ENCODE measurements at places on chromosomes 6 and 20.

DNA sequence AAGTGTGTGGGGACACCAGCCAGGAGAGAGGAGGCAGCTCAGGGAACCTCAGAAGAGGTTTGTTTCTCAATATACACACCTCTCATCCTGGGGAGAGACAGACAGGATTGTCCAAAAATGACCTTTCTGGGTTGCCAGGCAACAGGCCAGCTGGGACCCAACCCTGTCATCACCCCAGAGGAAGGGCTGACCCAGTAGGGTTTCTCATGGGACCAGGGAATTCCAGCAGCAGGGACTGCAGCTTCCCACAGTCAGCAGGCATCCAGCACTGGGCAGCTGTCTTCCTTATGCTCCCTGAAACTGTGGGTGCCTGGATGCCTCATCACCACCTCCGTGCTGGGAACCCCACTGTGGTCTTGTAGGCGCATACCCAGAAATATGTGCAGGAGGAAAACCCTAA lies 1.3 kb downstream of the C20orf202 start:
- DNase-seq: no peak

- peak; percentile 71 for DNase-seq
These were observed 9.6 kb upstream of the SF3B5 start for GRCh38 chr6:144104898-144105487.

DNA sequence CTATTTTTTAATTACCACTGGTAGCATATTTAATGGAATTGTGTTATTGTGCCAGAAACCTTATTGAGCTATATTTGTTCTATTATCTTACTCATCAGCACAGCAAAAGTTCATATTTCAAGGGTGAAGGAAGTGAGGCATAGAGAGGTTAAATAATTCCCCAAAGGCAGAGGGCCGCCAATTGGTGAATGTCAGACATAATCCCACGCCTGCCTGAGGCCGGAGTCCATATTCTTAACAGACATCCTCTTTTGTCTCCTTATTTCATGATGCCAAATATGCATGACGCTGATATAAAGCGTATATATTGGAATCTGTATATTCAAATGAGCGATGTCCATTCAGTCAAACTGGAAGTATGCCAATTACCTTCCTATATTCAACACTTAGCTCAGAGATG lies 505.0 kb upstream of the SLC35B3 start:
- DNase-seq: no peak

- DNase-seq: no peak
These were observed 111.8 kb downstream of the MCHR2 start for GRCh38 chr6:99882128-99882702.

DNA sequence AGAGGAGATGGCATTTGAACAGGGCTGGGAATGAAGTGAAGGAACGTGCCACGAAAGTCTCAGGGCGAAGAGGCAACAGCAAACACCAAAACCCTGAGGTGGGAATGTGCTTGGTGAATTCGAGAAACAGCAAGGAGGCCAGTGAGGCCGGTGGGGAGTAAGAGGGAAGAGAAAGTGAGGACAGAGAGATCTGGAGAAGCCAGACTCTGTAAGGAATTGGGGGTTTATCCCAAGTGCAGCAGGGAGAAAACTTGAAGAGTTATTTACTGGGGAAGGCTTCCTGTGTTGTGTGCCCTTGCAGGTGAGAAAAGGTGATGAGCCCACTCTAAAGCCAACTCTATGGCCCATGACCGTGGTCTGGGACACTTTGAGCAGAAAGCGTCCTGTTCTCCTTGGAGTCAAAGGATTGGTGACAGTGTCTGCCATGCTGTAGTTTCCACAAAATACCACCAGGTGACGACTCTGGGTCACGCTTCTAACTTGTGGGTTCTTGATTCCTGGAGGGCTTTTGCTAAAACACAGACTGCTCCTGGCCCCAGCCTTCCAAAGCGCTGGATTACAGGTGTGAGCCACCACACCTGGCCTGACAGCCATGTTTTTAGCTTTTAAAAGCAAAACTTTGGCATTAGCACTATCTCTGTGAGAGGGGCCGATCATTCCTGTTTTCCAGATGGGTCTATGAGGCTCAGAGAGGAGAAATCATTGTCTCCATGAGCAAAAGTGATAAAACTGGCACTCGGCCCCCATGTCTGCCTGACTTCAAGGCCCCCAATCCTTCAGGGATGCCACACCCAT lies 18.0 kb upstream of the CSNK2A1 start:
- peak; percentile 88 for DNase-seq

GRCh38 chr20:38757145-38757775 lies 9.0 kb downstream of the ACTR5 start:
- no peak for DNase-seq

DNA sequence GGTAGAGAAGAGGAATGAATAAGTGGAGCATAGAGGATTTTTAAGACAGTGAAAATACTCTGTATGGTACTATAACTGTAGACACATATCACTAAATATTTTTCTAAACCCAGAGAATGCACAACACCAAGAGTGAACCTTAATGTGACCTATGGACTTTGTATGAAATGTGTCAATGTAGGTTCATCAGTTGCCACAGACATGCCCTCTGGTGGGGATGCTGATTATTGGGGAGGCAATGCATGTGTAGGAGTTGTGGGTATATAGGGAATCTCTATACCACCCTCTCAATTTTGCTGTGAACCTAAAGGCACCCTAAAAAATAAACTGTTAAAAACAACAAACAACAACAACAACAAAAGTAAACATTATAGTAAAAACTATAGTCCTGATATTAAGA lies 293.7 kb downstream of the RNF144B start:
- no peak for DNase-seq

DNA sequence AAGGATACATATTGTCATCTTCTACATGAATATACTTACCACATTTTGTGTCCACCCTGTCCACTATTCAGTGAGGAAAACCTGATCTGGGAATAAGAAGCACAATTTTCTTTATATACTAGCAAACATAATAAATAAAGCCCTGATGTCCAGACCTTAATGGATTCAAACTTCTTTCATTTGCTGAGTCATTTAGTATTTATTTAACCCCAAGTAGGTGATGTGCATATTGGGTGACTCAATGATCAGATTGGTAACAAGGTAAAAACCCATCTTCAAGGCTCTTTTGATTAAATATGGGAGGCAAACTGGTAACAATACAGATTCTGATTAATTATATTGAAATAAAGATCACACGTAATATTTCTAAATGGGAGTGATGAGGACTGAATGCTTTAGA lies 1159.8 kb upstream of the EYS start:
- DNase-seq: no peak

DNA sequence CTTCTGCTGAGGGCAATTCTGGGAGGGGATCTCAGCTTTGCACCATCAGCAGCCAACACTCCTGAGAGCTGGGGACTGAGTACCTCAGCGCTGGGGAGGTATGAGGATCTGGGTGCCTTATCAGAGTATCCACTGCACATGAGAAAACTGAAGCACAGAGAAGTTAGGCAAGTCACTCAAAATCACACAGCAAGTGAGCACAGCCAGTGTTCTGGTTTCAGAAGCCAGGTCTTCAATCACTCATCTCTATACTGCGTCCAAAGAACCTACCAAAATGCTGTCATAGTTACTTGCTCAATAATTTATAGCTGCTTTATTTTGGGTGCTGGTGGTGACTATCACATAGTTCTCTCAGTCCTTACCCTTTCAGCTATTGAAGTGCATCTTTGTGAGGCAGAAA lies 5.0 kb downstream of the ADTRP start:
- DNase-seq: no peak

GRCh38 chr20:43537921-43538877 lies 20.6 kb upstream of the SGK2 start:
- DNase-seq: peak; percentile 74

GRCh38 chr6:122740091-122740490 lies 39.4 kb upstream of the FABP7 start:
- DNase-seq: no peak

DNA sequence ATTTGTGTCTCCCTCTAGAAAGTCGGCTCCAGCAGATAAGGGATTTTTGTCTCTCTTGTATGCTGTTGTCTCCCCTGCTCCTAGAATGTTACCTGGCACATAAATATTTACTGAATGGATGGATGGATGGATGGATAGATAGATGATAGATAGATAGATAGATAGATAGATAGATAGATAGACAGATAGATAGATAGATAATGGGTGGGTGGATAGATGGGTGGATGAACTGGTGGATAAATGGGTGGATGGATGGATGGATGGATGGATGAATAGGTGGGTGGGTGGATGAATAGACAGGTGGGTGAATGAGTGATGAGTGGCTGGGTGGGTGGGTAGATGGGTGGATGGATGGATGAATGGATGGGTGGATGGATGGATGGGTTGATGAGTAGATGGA lies 185.0 kb downstream of the NFATC2 start:
- no peak for DNase-seq

DNA sequence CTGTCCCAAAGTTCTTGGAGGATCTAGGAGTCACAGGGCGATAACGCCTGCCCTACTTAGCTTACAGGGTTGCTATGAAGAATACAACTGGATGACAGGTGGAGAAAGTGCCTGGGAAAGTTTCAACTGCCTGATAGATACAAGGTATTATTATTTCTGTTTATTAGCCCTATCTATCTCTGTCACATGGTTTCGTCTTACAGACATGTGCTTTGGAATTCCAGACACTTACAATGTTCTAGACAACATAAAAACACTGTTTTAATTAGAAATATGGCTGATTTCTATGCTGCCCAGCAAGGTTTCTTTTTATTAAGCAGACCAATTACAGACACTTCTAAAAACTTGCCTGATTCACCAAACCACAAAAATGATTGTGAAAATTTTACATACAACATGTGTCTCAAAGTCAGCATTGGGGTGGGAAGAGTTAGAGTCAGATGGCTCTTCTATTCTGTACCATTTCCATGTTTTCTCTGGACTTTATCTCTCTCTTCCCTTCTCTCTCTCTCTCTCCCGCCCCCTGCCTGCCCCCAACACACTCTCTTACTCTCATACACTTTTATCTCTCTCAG lies 50.0 kb downstream of the GJA10 start:
- DNase-seq: no peak

- DNase-seq: no peak
These were observed 158.0 kb upstream of the SHLD1 start for GRCh38 chr20:5592165-5592564.

DNA sequence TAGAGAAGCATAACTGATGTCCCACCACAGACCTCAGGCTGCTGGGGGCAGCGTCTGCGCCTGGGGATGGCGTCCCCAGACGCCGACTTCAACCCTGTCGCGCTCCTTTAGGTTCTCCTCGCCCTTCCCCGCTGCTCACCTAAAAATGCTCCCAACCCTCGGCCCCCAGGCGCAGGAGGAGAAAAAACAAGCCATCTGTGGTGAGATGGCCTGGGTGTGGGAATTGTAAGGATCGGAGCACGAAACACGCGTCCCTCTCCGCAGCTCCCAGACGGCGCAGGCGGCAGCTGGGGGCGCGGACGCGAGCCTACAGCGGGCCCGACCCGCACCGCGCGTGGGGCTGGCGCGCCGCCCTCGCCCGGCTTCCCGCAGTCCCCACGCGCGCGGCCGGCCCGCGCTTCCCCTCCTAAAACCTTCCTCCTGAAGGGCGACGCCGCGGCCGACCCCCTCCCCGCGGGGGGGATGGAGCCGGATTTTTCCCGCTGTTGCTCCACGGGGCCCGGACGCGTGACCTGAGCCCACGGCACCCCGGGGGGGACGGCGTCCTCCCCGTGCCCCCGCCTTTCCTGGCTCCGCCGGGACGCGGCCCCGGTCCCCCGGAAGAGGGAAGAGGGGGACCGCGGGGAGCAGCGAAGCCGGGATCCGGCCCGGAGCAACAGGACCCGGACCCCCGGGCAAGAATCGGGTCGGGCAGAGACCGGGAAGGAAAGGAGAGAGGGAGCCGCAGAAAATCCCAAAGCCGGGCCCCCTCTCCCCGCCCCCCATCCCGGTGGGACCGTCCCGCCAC lies 611 bp downstream of the EPB41L2 start:
- peak; percentile 55 for DNase-seq

DNA sequence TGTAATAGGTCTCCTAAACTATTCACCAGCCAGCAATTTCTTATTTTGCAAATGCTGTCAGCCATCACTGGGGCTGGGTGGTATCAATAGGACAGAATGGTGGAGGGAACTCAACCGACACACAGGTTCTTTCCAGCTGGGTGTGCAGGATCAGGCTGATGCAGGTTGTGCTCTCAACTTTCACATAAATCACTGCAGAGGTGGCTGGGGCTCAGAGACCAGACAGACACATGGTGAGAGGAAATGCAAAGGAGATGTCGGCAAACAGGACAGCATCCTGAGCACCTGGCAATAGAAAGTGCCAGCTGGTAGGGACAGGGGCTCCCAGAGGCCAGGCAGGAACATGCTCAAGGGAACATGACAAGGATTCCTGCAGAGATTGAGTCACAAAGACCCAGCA lies 254.9 kb downstream of the SOD2 start:
- DNase-seq: no peak

- peak; percentile 7 for DNase-seq
These were observed 3.5 kb downstream of the AKIRIN2 start for GRCh38 chr6:87698547-87699006.

GRCh38 chr6:29758761-29759160 lies 35.5 kb downstream of the HLA-F start:
- no peak for DNase-seq

DNA sequence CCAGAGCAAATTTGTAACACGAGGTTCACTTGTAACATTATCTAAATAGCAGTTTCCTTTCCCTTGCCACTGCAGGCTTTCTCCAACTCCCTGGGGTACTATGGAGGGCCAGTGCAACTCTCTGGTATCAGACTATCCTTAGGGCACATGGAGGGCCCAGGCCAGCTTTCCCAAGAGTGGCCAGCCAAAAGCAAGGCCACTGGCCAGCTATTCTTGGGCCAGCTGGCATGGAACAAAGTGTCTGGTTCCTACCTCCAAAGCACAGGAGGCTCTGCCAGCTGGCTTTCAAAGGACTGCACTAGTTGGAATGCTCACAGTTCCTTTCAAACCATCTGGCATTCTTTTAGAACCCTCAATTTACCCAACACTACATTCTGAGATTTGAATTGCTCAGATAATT lies 8.7 kb downstream of the RNF24 start:
- DNase-seq: no peak

GRCh38 chr6:135314543-135314942 lies 133.4 kb downstream of the MYB start:
- no peak for DNase-seq

DNA sequence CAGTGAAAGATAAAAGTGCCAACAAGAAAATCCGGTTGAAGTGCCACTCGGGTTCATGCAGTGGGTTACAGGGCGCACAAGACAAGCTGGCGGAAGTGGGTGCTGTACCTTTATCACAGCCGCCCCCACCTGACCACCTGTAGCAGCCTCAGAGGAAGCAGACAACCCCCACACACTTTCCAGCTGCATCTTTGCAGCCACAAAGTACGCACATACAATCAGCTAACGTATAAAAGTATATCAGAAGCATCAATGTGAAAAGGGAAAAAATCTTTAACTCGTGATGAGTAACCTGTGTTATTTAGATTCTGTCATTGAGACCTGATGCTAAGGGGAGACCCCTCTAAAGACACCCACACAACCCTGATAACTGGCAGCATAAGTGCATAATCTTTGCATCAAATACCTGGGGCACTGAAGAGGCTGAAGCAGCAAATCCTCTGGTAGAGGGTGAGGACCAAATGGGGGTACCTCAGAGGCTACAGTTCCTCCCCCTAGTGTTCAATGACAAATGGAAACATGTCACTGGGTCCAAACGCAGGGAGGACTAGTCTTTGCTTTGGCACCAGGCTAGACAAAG lies 22.1 kb downstream of the BACH2 start:
- DNase-seq: no peak

- peak; percentile 25 for DNase-seq
These were observed 116.5 kb upstream of the ESR1 start for GRCh38 chr6:151690768-151691562.

- no peak for DNase-seq
These were observed 3.1 kb upstream of the ULBP2 start for GRCh38 chr6:149938571-149939355.
